ENCODE measurements at places on chromosomes 6 and 20. TPM values are rescaled to one million over a fixed set of nuclear protein-coding genes. Genes with fewer than 3 reads are reported as not detected.
A peak's percentile ranks its signal among the peaks of the same experiment; 100 is the strongest.

CGA gene
- total RNA-seq: not detected

BPIFA1 gene
- total RNA-seq: not detected

UST gene
- 0.90 TPM for total RNA-seq

SAPCD1 gene
- total RNA-seq: 17.7 TPM

GRCh38 chr6:34132486-34133185 is 13.3 kb downstream of the GRM4 start:
- DNase-seq: peak; percentile 87

- no peak for DNase-seq
Observed at GRCh38 chr6:147065786-147066185, 138.4 kb upstream of the STXBP5 start.

DNA sequence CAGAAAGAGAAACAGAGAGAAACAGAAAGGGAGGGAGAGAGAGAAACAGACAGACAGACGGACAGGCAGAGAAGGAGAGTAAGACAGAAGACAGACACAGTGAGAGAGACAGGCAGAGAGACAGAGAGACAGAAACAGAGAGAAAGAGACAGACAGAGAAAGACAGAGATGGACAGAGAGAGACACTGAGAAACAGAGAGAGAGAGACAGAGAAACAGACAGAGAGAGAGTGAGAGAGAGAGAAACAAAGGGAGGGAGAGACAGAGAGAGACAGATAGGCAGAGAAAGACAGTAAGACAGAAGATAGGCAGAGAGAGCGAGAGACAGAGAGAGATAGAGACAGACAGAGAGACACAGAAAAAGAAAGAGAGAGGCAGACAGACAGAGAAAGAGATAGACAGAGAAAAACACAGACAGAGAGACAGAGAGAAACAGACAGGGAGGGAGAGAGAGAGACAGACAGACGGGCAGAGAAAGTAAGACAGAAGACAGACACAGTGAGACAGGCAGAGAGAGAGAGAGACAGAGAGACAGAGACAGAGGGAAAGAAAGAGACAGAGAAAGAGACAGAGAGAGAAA is 753.4 kb upstream of the DEFB115 start:
- DNase-seq: no peak

- DNase-seq: no peak
Observed at GRCh38 chr20:3704087-3704486, 8.3 kb downstream of the SIGLEC1 start.

GRCh38 chr20:35215066-35215956 is 11.2 kb upstream of the MMP24 start:
- DNase-seq: no peak

GRCh38 chr6:135346747-135347146 is 150.8 kb downstream of the AHI1 start:
- DNase-seq: no peak

- DNase-seq: no peak
Observed at GRCh38 chr6:134903448-134903847, 46.5 kb downstream of the ALDH8A1 start.

DNA sequence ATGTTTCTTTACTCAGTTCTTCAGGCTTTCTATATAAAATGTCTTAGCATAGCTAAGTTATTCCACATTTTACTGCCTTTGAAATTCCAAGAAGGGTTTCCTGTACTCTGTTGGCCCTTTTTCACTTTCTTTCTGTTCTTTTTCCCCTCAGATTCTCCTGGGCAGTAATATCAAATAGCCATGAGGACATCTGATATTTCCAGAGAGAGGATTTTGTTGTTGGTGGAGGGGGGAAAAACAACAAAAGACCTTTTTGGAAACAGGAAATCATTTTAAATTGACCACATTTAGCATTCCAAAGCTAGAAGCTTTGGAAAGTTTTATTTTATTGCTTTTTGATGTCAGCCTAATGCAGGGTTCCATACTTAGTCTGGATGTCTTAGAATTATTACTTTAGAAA is 445.4 kb downstream of the GJA1 start:
- no peak for DNase-seq

Measured in activated CD4-positive, alpha-beta T cell treated with anti-CD3 and anti-CD28 coated beads, Interleukin-2, amount 10 ng/mL, durations not matched to agents 24 days and 14 days (primary cell).